ENCODE measurements at places on chromosomes 5 and 9.

- no peak for DNase-seq
Observed at GRCh38 chr5:59956130-59956783, 62.7 kb upstream of the PDE4D start.

DNA sequence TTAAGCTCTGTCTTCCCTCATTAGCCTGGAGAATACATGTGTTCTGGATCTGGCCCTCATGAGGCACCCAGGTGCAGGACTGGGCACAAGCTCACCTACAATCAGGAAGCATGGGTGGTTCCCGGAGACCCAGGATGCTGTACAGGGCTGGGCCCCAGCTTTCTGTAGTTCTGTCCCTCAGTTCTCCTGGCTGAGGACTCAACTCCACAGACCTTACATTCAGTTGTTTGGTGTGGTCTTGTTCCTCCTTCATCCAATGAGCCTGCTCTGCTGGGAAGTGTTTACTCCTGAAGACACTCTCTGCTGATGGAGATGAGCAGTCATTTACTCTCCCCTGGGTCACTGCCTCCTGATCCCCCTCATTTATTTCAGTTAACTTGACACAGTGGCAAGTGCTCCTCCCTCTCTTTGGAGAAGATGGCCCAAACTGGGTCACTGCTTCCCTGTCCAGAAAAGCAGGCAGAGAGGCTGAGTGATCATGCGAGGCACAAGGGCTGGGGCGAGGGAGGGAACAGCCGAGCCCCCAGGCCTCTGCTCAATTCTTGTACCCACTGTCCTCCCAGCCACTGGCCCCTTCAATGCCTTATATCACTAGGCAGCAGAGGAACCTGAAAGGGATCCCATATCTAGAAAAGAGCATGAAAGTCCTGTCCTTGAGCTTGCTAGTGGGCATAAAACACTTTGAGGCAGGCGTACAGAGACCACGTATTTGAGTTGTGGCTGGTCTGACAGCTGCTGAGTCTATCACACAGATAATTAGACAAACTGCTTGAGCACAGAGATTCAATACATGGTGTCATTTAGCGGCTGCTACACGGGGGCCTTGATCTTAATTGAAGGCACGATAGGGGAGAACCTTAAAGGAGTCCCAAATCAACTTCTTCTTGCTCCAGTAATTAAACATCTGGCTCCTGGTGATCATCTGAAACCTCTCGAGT, 221.7 kb downstream of the FSTL4 start:
- no peak for DNase-seq

DNA sequence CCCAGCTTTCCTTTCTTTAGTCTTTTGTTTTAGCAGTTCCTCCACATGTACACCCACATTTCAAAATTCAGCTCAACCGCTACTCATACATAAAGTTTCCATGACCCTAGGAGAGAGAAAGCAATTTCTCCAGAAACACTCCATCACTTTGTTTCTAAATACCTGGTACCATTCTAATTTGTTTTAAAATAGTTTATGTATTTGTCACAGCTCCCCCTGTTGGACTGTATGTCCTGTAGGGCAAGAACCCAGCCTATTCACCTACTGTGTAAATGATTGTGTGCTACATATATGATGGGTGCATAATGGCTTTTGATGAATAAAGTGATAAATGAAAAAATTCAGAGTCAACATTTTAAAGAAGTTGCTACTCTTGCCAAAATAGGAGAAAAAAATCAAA, 139.1 kb downstream of the COX7C start:
- no peak for DNase-seq

- DNase-seq = no peak
Observed at GRCh38 chr5:39091940-39092580, 17.9 kb upstream of the RICTOR start.

DNA sequence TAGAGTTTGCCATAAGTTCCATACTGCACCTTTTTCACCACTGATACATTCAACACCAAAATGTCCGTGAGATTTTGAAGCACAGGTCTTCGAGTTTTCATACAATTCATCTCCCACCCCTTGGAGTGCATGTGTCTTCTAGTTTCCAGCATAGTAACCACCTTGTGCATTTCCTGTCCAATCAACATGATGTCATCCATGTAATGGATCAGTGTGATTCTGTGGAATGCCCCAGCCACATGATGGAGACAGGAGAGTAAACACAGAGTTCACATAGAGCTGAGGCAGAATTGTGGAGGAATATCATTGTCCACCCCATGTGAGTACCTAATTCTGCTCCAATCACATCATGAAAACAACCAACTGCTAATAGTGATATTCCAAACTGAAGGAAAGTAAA, 441.5 kb upstream of the CDH6 start:
- DNase-seq = no peak

DNA sequence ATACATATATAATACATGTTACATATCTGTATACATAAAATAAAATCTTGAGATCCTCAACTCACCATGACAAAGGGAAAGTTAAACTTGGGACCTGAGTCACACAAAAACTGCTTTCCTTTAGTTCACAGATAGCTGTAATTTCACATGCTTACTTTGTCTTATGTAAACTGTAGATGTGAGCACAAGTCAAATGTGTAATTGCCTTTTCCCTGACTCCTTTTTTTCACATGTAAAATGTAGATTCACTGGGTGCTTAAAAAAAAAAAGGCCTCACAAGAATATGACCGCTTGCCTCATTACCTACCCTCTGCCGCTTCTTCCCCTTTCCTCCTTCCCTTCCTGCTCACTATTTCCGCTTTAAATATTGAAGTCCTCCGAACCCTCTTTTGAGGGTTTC, 21.9 kb upstream of the FAM169A start:
- no peak for DNase-seq

- DNase-seq = no peak
Observed at GRCh38 chr5:104052558-104053352, 490.2 kb upstream of the NUDT12 start.

GRCh38 chr5:168318240-168318639, 26.8 kb downstream of the WWC1 start:
- no peak for DNase-seq

- DNase-seq = no peak
Observed at GRCh38 chr9:123739902-123740301, 190.0 kb downstream of the DENND1A start.

GRCh38 chr9:134570711-134571325, 70.8 kb upstream of the COL5A1 start:
- DNase-seq = no peak

- no peak for DNase-seq
Observed at GRCh38 chr5:137822158-137822764, 45.4 kb upstream of the MYOT start.

DNA sequence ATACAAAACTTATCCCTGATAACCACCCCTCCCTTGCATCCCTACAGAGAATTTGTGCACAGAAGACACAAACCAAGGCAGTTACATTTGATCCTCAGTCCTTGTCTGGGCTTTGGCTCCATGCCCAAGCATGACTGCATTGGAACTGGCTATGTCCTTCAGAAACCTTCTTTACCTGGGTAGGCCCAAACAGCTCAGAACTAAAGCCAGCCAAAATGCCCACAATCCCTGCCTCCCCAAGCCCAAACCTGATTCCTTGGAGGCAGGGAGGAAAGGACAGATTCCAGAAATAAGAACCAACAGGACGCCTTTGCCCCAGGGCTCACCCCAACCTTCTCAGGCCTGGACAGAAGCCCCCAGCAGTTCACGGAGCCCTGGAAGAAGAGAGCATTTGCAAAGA, 8.2 kb downstream of the IL17B start:
- DNase-seq = no peak

- no peak for DNase-seq
Observed at GRCh38 chr5:157816682-157817386, 42.1 kb downstream of the CLINT1 start.

DNA sequence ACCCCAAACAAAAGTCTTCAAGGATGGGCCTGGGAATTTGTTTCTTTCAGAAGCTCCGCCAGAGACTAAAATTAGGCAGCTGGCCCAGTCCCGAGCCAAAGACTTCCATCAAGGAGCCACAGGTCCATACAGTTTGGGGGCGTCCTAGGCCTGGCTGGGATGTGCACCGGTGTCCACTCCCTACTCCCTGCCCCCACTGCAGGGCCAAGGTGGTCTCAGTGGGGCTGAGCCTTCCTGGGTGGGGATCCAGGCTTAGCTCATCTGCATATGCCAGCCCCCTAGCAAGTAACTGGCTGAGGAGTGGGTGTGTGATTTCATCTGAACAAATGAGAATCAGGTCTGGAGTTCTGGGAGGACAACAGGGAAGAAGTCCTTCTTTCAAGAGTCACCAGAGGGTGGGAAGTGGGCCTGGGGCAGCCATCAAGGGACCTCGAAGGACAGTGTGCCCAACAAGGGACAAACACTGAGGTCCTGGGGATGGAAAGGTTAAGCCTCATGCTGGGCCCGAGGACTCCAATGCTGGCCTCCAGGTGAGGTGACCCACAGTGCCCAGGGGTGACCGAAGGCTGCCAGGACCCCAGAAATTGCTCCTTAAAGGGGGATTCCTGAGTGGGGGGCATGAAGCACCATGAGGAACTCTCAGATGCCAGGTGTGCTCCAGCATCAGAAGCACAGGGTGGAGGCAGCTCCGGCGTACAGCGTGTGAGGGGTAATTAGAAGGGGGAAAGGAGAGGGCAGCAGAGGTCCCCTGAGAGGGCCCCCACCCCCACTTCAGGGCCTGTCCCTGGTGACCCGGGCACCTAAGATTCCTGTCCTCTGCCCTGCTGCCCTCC, 91.3 kb downstream of the ZNF354C start:
- DNase-seq = no peak
